ENCODE measurements at places on chromosomes 3 and 15.

DNA sequence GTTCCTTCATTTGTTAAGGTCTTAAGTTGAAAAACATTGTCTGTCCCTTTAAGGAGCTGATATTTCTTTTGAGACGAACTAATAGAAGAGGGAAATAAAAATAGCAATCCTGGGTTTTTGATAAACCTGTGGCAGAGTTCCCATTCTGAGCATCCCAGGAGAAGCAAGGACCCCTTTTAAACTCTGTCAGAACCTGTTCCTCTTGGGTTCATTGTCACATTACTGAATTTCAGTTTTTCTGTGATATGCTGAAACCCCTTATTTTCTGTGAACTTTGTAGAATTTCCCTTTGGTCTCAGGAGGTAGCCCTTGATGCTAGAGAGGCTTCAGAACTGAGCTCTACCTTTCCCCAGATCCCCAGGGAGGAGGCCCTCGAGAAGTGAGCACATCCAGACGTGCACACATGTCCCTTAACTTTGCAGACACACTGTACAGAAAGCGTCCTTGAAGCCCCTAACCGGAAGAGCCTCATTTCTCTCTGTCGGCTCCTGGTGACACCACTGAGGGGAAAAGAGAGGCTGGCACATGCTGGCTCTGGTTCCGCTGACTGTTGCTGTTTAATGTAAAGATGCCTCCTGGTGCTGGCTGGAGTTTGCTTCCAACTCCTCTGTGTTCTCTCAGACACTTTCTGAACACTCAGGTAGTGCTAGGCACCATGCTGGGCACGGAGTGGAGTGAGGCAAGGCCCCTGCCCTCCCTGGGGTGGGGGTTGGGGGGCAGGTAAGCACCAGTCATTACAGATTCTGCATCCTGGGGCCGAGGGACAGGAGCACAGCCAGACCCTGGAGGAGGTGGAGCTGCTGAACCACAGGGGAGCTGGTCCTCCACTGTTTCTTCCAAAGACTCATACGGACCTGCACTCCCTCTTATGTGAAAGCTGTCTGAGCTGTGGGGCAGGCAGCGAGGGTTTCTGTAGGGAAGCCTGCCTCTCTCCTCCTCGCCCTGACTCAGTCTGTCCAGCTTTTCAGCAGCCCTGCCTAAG is 77.5 kb downstream of the CHDH start:
- no peak for DNase-seq

GRCh38 chr15:80292079-80292478 is 40.1 kb upstream of the CTXND1 start:
- no peak for DNase-seq

DNA sequence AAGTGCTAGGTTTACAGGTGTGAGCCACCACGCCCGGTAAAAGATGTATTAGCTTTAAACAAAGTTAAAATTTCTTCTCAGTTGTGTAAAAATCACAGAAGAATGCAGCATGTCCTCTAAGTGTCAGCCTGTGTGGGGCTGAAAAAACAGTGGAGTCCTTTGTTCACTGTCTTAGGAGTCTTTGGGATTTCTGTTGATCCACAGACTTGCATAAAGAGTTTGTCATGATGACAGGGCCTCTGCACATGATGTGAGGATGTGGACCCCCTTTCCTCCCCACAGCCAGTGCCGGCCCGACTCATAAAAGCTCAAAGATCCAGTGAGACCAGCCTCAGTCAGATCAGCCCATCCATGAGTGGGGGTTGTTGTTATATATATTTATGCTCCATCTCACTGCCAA is 49.0 kb upstream of the GOLGA8J start:
- no peak for DNase-seq

DNA sequence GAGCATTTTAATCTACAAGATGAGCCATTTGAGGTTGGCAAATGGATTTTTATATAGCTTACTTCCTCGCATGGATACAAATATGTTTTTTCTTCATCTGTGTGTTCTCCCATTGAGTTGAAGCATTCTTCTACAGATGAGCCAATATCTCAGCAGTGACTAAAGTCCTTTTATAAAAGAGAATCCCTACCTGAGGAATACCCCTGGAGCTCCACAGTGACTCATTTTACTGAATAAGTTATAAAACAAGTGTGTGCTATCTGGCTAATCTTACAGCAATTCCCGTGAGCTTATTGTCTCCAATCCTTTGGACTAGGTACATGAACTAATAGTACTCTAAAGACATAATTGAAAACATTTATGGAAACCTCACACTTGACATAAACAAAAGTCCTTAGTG is 354.2 kb upstream of the BCHE start:
- no peak for DNase-seq

DNA sequence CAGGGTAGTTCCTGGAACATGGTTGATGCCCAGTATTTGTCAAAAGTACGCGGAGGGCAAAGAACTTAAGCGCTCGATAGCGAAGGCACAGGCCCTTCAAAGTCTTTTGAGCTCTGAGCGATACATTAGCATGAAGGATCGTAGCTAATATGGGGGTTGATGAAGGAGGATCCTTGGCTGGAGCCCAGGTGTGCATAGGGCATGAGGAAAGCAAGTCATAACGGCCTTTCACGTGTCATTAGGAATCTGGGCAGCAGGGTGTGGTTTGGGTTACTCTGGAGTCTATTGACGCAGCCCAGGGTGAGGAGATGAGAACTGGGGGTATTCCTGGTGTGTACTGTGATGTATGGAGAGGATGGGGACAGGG is 31.7 kb downstream of the SPINK8 start:
- DNase-seq: no peak

GRCh38 chr15:36067483-36068274 is 511.7 kb upstream of the CDIN1 start:
- no peak for DNase-seq

- no peak for DNase-seq
Measured at GRCh38 chr3:81753416-81754027, 7.9 kb downstream of the GBE1 start.

All from activated effector memory CD4-positive, alpha-beta T cell treated with anti-CD3 and anti-CD28 coated beads, Interleukin-2, amount 50 U/mL, for 16 hours (primary cell).